Glomerular endothelial cell (primary cell): ENCODE measurements at places on chromosomes 4 and X. TPM values are rescaled to one million over a fixed set of nuclear protein-coding genes. Genes with fewer than 3 reads are reported as not detected.

SLIT2 gene
- 3.3 and 6.6 TPM in 2 replicates for total RNA-seq

NAA10 gene
- total RNA-seq = 144 and 194 TPM in 2 replicates

LUZP4 gene
- total RNA-seq = not detected in 2 replicates

CTPS2 gene
- total RNA-seq = 13.3 and 15.5 TPM in 2 replicates

PDCL2 gene
- not detected in 2 replicates for total RNA-seq

NMU gene
- 0.58 and 1.7 TPM in 2 replicates for total RNA-seq

OTUD6A gene
- not detected in 2 replicates for total RNA-seq

CT47B1 gene
- not detected in 2 replicates for total RNA-seq

AKAP4 gene
- not detected in 2 replicates for total RNA-seq

ANKRD50 gene
- 43.2 and 52.3 TPM in 2 replicates for total RNA-seq

MAGEE2 gene
- not detected in 2 replicates for total RNA-seq

EGF gene
- total RNA-seq = 0.10 and 0.41 TPM in 2 replicates

PNMA3 gene
- 0.58 TPM in 1 of 2 replicates, not detected in the other for total RNA-seq

ATP8A1 gene
- 2.0 and 9.7 TPM in 2 replicates for total RNA-seq

OTC gene
- total RNA-seq = not detected in 2 replicates

FATE1 gene
- total RNA-seq = 0.41 TPM in 1 of 2 replicates, not detected in the other

PAPSS1 gene
- 36.1 and 46.3 TPM in 2 replicates for total RNA-seq

IQSEC2 gene
- total RNA-seq = 10.8 and 16.6 TPM in 2 replicates

SPIN2A gene
- total RNA-seq = not detected in 2 replicates

HAUS3 gene
- total RNA-seq = 7.4 and 16.7 TPM in 2 replicates

MND1 gene
- total RNA-seq = 0.82 and 6.2 TPM in 2 replicates

BBS12 gene
- 2.5 TPM in 2 replicates for total RNA-seq

HTN1 gene
- not detected in 2 replicates for total RNA-seq

HTN3 gene
- not detected in 2 replicates for total RNA-seq

CCDC110 gene
- 0.41 TPM in 1 of 2 replicates, not detected in the other for total RNA-seq

STATH gene
- not detected in 2 replicates for total RNA-seq

TCEANC gene
- total RNA-seq = 1.3 and 3.3 TPM in 2 replicates

APBB2 gene
- 122 and 124 TPM in 2 replicates for total RNA-seq

MMAA gene
- 3.7 and 5.5 TPM in 2 replicates for total RNA-seq

VSIG1 gene
- 0.44 and 1.6 TPM in 2 replicates for total RNA-seq

CFP gene
- total RNA-seq = 1.9 TPM in 1 of 2 replicates, not detected in the other

CXCL8 gene
- 322 and 354 TPM in 2 replicates for total RNA-seq

CHRDL1 gene
- 0.58 and 4.0 TPM in 2 replicates for total RNA-seq

FAT1 gene
- total RNA-seq = 108 and 154 TPM in 2 replicates

AREG gene
- total RNA-seq = 5.6 and 7.7 TPM in 2 replicates

VEGFC gene
- 14.4 and 35.1 TPM in 2 replicates for total RNA-seq

HMGN5 gene
- total RNA-seq = 0.29 and 5.5 TPM in 2 replicates

TSPAN7 gene
- total RNA-seq = 4.7 and 13.5 TPM in 2 replicates

GAGE12H gene
- not detected in 2 replicates for total RNA-seq

PIR gene
- total RNA-seq = 47.3 and 66.4 TPM in 2 replicates

AWAT2 gene
- total RNA-seq = not detected in 2 replicates

HSD17B10 gene
- total RNA-seq = 57.0 and 57.5 TPM in 2 replicates

SMS gene
- 74.2 and 120 TPM in 2 replicates for total RNA-seq

NHSL2 gene
- 35.8 and 36.9 TPM in 2 replicates for total RNA-seq

RNF128 gene
- total RNA-seq = 0.47 and 1.1 TPM in 2 replicates
